ENCODE measurements at places on chromosomes 1 and 21. TPM values are rescaled to one million over a fixed set of nuclear protein-coding genes. Genes with fewer than 3 reads are reported as not detected.

DNA sequence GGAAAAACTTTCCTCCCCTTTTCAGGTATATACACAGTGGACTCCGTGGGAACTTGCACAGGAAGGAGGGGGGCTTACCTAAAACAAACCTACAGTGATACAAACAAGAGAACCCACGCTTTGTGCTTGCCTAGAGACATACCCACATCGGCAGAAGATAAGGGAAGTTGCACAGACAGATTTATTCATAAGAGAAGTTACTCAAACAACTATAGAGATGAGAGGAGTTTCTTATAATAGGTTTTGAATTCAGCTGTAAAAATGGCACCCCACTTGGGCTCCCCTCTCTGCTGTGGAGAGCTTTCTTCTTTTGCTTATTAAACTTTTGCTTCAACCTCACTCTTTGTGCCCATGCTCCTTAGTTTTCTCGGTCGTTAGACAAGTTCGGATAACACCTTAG, 1.8 kb upstream of the DUSP12 start:
- no peak overlapping the region for H3K4me3 ChIP-seq
- H3K27me3 ChIP-seq, result no peaks in the 10 kb centered on the region
- DNase-seq, result no peak
- peaks cover 7% of the 10 kb centered on the region for H3K4me1 ChIP-seq
- H3K36me3 ChIP-seq, result no peaks in the 10 kb centered on the region
- H3K27ac ChIP-seq, result no peak overlapping the region

- no peak overlapping the region for H3K27ac ChIP-seq
- no peaks in the 10 kb centered on the region for H3K36me3 ChIP-seq
- no peaks in the 10 kb centered on the region for H3K27me3 ChIP-seq
- no peak overlapping the region for H3K4me3 ChIP-seq
These were observed 191.9 kb downstream of the RERE start for GRCh38 chr1:8625491-8625890.

DNA sequence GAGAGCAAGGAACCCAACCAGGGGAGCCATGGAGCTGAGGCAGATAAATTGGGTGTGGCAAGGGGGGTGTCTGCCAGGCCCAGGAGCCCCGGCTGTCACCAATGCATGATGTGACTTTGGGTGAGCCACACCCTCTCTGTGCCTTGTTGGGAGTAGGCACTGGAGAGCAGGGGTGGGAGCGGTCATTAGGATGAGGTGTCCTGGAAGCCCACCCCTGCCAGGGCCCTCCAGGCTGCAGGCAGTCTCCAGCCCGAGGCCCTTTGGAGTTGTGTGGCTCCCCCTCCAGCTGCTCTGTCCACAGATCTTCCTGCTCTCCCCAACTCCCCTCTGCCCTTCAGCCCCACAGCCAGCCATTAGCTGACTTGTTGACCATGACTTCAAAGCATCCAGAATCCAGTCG, 11.4 kb downstream of the MX2 start:
- H3K27ac ChIP-seq, result no peak overlapping the region
- no peak overlapping the region for H3K4me3 ChIP-seq
- H3K4me1 ChIP-seq, result peaks cover 2% of the 10 kb centered on the region
- no peaks in the 10 kb centered on the region for H3K36me3 ChIP-seq

- H3K27me3 ChIP-seq, result no peaks in the 10 kb centered on the region
- no peak overlapping the region for H3K4me3 ChIP-seq
- no peaks in the 10 kb centered on the region for H3K4me1 ChIP-seq
- H3K27ac ChIP-seq, result no peak overlapping the region
These were observed 129.6 kb downstream of the DPYD start for GRCh38 chr1:97791251-97791650.

DNA sequence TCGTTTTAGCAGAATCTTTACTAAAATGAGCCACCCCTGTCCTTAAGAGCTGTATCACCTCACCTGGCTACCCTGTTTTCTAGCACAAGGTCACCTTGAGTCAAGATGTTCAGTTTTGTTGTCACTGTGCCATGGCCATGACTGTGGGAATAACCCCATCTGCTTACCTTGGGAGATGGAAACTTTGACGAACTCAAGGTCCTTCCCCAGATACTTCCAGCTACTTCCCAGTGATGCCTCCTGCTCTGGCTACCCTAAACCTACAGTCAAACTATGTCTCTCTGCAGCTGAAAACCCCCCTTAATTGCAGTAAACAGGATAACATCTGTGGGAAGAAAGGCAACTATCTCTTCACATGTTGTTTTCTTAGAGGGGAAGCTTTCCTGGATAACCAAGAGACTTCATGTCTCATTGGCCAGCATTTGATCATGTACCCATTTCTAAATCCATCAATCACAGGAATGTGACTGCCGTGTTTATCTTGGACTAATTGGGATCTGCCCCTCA, 89.5 kb upstream of the C1orf21 start:
- DNase-seq, result no peak
- peaks cover 6% of the 10 kb centered on the region for H3K4me1 ChIP-seq
- H3K27ac ChIP-seq, result peak overlapping the region; percentile 22
- no peaks in the 10 kb centered on the region for H3K27me3 ChIP-seq

DNA sequence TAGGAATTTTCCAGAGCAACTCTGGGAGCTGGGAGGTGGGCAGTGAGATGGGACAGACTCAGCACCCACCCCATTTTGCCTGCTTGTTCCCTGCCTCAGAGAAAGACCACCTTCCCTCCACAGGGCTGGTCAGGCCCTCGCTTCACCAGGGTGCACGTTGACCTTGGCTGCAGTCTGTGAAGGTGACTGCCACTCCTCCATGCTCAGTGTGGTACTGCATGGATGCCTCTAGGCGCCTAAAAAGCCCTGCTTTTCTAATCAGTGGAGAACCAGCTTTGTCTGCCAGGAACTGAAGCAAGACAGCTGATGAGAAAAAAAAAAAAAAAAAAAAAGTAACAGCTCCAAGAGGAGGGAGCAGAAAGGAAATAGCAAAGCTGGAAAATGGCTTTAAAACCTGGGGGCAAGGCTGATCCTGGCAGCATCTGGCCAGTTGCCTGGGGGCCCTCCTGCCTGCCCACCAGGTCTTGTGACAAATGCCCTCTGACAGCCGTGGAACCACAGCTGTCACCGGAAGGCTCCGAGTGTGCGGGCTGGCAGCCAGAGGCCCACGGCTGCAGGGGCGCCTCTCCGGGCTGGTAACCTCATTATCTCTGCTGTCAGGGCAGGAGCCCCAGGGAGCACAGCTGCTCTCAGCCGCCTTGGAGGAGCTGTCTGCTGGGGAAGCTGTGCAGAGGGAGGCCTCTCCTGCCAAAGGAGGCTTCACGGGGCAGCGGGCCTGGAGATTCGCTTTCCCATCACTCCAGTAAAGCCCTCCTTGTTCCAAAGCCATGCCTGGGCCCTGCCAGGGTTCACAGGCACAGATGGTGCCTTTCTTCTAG, 13.7 kb downstream of the KIAA1614 start:
- H3K27me3 ChIP-seq, result no peaks in the 10 kb centered on the region
- H3K4me1 ChIP-seq, result peaks cover 31% of the 10 kb centered on the region
- H3K36me3 ChIP-seq, result no peaks in the 10 kb centered on the region
- H3K4me3 ChIP-seq, result no peak overlapping the region

DNA sequence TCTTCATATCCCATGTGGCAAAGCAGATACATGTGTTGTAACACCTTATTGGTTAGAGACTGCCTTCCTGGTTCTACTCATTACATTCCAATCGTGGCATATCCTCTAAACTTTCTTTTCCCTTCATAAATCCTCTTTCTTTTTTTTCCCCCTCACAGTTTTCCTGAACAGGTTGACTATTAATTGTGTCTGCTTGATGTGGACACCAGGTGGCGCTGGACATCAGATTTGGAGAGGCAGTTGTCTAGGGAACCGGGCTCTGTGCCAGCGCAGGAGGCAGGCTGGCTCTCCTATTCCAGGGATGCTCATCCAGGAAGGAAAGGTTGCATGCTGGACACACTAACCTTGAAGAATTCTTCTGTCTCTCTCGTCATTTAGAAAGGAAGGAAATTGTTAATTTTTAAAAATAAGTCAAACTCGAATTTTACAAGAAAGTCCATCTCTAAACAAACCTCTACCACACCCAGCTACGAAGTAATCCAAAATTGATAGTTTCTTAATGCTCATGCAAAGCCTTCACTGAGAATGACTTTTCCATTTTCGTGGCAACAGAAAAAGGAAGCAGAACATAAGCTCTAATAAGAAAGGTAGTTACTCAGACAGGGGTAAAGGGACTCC, 59.4 kb upstream of the ASB17 start:
- peak; percentile 89 for DNase-seq
- no peaks in the 10 kb centered on the region for H3K36me3 ChIP-seq
- H3K4me1 ChIP-seq, result no peaks in the 10 kb centered on the region
- no peak overlapping the region for H3K27ac ChIP-seq
- H3K27me3 ChIP-seq, result peaks cover 3% of the 10 kb centered on the region

DNA sequence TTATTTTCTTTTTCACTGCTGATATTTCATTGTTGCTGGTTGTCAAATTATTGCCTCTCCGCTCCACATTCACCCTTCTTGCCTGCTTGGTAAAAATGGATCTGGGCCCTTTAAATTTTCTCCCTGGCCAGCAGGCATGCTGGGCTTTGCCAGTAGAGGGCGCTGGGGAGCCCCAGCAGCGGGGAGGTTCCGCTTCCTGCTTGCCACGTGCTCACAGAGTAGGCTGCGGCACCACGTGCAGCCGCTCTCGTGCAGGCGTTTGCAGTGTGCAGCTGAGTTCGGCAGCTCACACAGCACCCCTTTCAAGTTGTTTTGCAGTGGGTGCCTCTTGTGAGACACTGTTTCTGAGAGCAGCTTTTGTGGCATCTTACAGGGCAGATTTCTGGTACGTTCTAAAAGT, at the start of gene ACTL8:
Gene ACTL8, plus strand, starts transcription at position 214 of the 400 bp plus-strand sequence. CDS start 67,676 bp downstream, outside the sequence.
- no peaks in the 10 kb centered on the region for H3K4me1 ChIP-seq
- no peak within 1 kb of the TSS for H3K27ac ChIP-seq
- H3K36me3 ChIP-seq, result no peaks in the 10 kb centered on the region
- no peak within 1 kb of the TSS for H3K4me3 ChIP-seq

DNA sequence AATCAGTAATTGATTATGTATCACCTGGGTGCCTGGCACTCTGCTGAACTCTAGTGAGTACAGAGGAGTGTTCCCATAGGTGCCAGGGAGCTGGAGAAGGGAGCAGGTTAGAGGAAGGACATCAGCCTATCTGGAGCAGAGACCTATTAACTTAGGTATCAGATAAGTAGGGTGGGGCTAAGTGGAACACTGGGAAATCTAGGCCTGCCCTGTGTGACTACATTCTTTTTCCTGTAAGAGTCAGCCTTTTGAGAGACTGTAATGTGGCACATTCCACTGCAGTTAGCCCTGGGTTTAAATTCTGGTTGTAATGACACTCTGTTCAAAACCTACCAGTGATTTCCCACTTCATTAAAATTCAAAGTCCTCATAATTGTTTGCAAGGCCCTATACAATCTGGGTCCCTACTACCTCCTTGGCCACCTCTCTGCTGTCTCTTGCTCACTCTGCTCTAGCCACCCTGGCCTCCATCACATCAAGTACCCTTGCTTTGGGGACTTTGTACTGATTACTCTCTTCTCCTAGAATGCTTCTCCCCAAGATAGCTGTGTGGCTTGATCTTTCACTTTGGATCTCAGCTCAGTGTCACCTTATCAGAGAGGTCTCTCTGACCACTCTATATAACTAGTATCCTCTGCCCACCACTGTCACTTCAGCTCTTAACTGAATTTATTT, 12.9 kb downstream of the STX12 start:
- H3K4me3 ChIP-seq, result no peak overlapping the region

GRCh38 chr1:84031802-84032327, 32.9 kb upstream of the TTLL7 start:
- no peak for DNase-seq
- H3K4me1 ChIP-seq, result no peaks in the 10 kb centered on the region
- H3K4me3 ChIP-seq, result no peak overlapping the region

- H3K27ac ChIP-seq, result peak overlapping the region; percentile 61
- DNase-seq, result peak; percentile 44
- H3K4me3 ChIP-seq, result no peak overlapping the region
- peaks cover 17% of the 10 kb centered on the region for H3K4me1 ChIP-seq
These were observed 20.5 kb upstream of the THRAP3 start for GRCh38 chr1:36203554-36204346.

ARHGEF16 gene
- polyA plus RNA-seq, result 0.13 TPM

VCAM1 gene
- 47.7 TPM for polyA plus RNA-seq

LRRC53 gene
- polyA plus RNA-seq, result not detected

NEXN gene
- polyA plus RNA-seq, result 66.2 TPM
